CD4-positive, alpha-beta T cell (primary cell): ENCODE measurements at places on chromosomes 13 and 19. TPM values are rescaled to one million over a fixed set of nuclear protein-coding genes. Genes with fewer than 3 reads are reported as not detected.
A peak's percentile ranks its signal among the peaks of the same experiment; 100 is the strongest.

The JSRP1 gene
- 0.56 TPM for total RNA-seq

GRCh38 chr19:1177322-1178114 lies 3.5 kb upstream of the SBNO2 start:
- DNase-seq = no peak
- peaks cover 31% of the 10 kb centered on the region for H3K4me1 ChIP-seq
- no peaks in the 10 kb centered on the region for H3K36me3 ChIP-seq
- no peak overlapping the region for H3K27ac ChIP-seq
- no peak overlapping the region for H3K4me3 ChIP-seq

The C19orf33 gene
- total RNA-seq = not detected

DNA sequence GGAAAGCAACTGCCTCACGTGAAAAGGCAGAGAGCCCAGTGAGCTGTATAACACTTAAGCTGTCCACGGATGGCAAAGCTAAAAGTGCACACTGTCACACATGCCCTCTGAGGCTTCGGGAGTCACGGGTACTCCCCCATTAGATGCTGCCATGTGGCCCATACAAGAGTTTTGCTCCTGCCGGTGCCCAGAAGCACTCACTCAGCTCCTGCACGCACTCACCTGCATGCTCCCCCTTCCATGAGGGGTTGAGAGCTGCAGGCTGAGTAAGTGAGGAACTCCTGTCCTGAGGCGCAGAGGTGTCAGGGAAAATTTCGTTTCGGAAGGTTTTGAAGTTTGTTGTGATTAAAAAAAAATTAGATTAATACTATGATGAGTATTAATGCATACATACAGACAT lies 939.2 kb upstream of the ATXN8OS start:
- no peak overlapping the region for H3K27ac ChIP-seq
- no peaks in the 10 kb centered on the region for H3K36me3 ChIP-seq
- H3K4me3 ChIP-seq = no peak overlapping the region
- no peak for DNase-seq
- no peaks in the 10 kb centered on the region for H3K27me3 ChIP-seq
- H3K4me1 ChIP-seq = no peaks in the 10 kb centered on the region

The SYCN gene
- total RNA-seq = not detected

The GNG7 gene
- total RNA-seq = 5.7 TPM

- peaks cover 3% of the 10 kb centered on the region for H3K36me3 ChIP-seq
- H3K4me3 ChIP-seq = no peak overlapping the region
- H3K27me3 ChIP-seq = no peaks in the 10 kb centered on the region
Observed at GRCh38 chr13:51397262-51397941, 55.4 kb downstream of the INTS6 start.

DNA sequence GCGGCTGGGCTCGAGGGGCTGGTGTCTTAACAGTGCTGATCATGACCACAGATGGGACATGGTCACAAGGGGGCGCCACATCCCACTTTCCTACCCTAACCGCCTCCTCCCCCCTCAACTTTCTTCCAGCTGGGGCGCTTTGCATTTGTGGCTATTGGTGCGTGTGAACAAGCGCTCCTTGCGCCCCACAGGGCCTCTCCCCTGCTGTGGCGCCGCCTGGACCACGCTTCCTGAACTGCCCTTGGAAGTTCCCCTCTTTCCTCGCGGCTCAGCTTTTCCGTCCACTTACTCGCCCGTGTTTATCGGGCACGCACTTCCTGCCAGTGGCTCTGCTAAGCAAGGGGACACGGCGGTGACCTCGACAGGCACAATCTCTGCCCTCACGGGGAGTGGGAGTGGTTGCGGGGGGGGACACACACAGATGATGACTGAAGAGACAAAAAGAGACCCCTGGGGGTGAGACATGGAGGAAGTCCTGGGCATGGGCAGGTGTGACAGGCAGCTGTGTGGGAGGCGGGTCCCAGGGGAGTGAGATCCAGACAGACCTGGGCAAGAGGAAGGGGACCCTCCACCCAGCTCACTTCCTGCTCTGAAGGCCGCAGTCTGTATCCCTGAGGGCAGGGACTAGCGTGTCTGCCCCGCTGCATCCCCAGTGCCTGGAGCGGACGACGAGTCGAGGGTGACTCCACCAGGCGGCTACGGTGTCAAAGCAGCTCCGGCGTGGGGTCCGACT lies 40.3 kb downstream of the ZNF787 start:
- H3K4me3 ChIP-seq = peak overlapping the region; percentile 47
- H3K27ac ChIP-seq = no peak overlapping the region
- H3K4me1 ChIP-seq = peaks cover 10% of the 10 kb centered on the region
- peaks cover 8% of the 10 kb centered on the region for H3K27me3 ChIP-seq
- peak; percentile 75 for DNase-seq

DNA sequence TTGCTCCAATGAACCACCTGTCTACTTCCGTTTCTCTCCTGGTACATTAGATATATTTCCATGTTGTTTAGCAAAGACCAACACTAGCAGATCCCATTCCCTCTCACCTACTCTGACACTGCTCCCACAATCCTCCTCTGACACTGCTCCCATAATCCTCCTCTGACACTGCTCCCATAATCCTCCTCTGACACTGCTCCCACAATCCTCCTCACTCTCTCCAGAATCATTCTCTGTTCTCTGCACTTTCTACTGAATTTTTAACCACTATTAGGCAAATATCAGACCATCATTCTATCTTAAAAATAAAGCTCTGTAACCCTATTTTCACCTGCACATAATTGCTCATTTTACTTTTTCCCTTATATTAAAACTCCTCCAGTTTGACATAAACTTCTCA lies 578.5 kb upstream of the PCDH20 start:
- H3K4me1 ChIP-seq = no peaks in the 10 kb centered on the region
- no peaks in the 10 kb centered on the region for H3K27me3 ChIP-seq
- no peak for DNase-seq
- H3K36me3 ChIP-seq = no peaks in the 10 kb centered on the region

- no peak for DNase-seq
- H3K27ac ChIP-seq = no peak overlapping the region
- H3K4me3 ChIP-seq = no peak overlapping the region
- no peaks in the 10 kb centered on the region for H3K36me3 ChIP-seq
Observed at GRCh38 chr19:18733196-18733647, 49.7 kb downstream of the CRTC1 start.

The GFY gene
- not detected for total RNA-seq

The ELSPBP1 gene
- total RNA-seq = not detected

The UHRF1 gene
- total RNA-seq = 0.20 TPM

GRCh38 chr13:30870049-30870884 lies 35.8 kb upstream of the MEDAG start:
- H3K4me3 ChIP-seq = no peak overlapping the region
- no peak overlapping the region for H3K27ac ChIP-seq
- peaks cover 3% of the 10 kb centered on the region for H3K4me1 ChIP-seq
- DNase-seq = no peak
- no peaks in the 10 kb centered on the region for H3K36me3 ChIP-seq
- H3K27me3 ChIP-seq = peaks cover 6% of the 10 kb centered on the region

The ZNF415 gene
- total RNA-seq = 1.7 TPM

DNA sequence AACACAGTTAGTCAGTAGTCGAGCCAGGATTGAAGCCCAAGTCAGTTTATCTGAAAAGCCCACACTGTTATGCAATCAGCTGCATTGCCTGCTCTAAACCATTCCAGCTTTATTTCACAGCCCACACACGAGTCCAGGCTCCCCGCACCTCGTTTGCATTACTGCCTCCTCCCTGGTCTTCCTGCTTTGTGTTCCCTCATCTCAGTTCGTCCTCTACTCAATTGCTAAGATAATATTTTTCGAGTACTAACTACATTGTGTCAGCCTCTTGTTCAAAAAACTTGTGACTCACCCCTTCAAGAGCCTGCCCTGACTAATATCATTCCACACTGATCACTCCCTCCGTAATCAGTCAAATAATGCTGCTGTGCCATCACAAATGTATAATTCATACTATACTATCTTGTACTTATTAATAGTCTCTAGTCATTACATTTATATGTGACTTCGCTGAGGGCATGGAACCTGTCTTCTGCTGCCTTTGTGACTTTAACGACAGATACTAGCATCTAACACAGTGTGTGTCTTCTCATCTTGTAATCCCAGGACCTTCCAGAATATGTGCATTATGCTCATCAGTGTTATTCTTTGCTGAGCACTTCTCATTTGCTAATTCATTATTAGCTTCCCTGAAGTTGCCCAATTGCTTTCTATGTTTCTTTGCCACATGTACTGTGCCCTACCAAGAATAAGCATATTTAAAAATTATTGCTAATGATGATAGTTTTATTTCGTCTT lies 26.2 kb upstream of the WDFY2 start:
- H3K4me1 ChIP-seq = peaks cover 5% of the 10 kb centered on the region
- no peaks in the 10 kb centered on the region for H3K27me3 ChIP-seq
- DNase-seq = no peak
- no peak overlapping the region for H3K27ac ChIP-seq
- H3K36me3 ChIP-seq = no peaks in the 10 kb centered on the region

DNA sequence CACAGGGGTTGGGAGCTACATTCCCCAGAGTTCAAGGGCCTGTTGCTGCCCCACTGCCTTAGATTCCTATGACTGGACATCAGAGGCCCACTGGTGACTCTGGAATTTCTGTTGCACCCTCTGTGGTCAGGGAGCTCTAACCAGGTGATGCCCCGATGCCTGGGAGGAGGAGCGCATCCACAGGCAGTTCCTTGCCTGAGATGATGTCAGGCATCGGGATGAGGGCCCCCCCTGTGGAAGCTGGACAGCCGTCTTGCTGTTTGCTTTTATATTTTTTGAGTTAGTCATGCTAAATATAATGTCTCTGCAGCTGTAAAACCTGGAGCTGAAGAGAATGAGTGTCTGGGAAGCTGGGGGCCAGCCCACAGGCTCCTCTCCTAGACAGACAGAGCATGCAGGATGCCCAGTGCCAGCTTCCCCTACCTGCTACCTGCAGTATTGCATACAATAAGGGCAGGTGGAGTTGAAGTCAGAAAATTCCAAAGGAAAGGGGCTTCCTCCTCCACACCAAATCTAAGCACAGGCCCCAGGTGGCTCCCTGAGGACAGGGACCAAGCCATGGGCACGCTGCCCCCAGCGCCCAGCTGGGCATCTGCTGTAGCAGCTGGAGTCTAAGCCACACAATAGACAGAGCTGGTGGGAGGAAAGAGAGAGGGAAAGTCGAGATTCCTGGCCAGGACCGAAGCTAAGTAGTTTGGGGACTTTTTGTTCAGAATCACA lies 16.2 kb downstream of the COL4A2 start:
- no peaks in the 10 kb centered on the region for H3K36me3 ChIP-seq
- no peak for DNase-seq
- H3K27me3 ChIP-seq = peaks cover 30% of the 10 kb centered on the region
- H3K4me1 ChIP-seq = no peaks in the 10 kb centered on the region
- H3K27ac ChIP-seq = no peak overlapping the region

The B3GNT3 gene
- 0.39 TPM for total RNA-seq

- H3K36me3 ChIP-seq = no peaks in the 10 kb centered on the region
- no peak overlapping the region for H3K27ac ChIP-seq
- no peaks in the 10 kb centered on the region for H3K4me1 ChIP-seq
- H3K4me3 ChIP-seq = no peak overlapping the region
- peaks cover 19% of the 10 kb centered on the region for H3K27me3 ChIP-seq
- DNase-seq = no peak
Observed at GRCh38 chr13:33352041-33352440, 66.5 kb upstream of the STARD13 start.

- no peak overlapping the region for H3K4me3 ChIP-seq
- no peaks in the 10 kb centered on the region for H3K4me1 ChIP-seq
- H3K36me3 ChIP-seq = no peaks in the 10 kb centered on the region
- no peak for DNase-seq
- H3K27ac ChIP-seq = no peak overlapping the region
- peaks cover 8% of the 10 kb centered on the region for H3K27me3 ChIP-seq
Observed at GRCh38 chr13:29434217-29434945, 161.1 kb downstream of the SLC7A1 start.

- H3K4me3 ChIP-seq = peak overlapping the region; percentile 60
- no peaks in the 10 kb centered on the region for H3K27me3 ChIP-seq
- no peak overlapping the region for H3K27ac ChIP-seq
- peaks cover 16% of the 10 kb centered on the region for H3K4me1 ChIP-seq
- DNase-seq = no peak
Observed at GRCh38 chr19:41226874-41227390, 7.9 kb downstream of the AXL start.

The ZNF544 gene
- total RNA-seq = 6.3 TPM

The CYP2B6 gene
- total RNA-seq = not detected

GRCh38 chr19:47725759-47726401 lies 12.7 kb downstream of the EHD2 start:
- peaks cover 14% of the 10 kb centered on the region for H3K4me1 ChIP-seq
- no peak overlapping the region for H3K27ac ChIP-seq
- peaks cover 21% of the 10 kb centered on the region for H3K27me3 ChIP-seq
- no peak for DNase-seq
- H3K36me3 ChIP-seq = no peaks in the 10 kb centered on the region

DNA sequence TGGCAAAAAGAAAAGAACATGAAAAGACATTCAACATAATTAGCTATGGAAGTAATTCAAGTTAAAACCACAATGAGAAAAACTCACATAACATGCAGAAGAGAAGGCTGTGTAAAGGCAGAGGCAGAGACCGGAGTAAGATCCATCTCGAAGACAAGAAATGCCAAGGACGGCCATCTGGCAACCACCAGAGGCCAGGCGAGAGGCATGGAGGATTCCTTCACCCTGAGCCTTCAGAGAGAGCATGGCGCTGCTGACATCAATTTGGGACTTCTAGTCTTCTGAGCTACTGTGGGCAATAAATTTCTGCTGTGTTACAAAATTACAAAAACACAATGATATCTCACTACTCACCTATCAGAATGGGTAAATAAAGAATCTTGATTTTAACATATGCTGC lies 381.0 kb downstream of the TSHZ3 start:
- H3K36me3 ChIP-seq = no peaks in the 10 kb centered on the region
- no peak for DNase-seq
- H3K4me3 ChIP-seq = no peak overlapping the region
